ENCODE measurements at places on chromosomes 7 and 10.

- DNase-seq: no peak
These were observed 52.8 kb downstream of the REEP3 start for GRCh38 chr10:63574011-63574410.

DNA sequence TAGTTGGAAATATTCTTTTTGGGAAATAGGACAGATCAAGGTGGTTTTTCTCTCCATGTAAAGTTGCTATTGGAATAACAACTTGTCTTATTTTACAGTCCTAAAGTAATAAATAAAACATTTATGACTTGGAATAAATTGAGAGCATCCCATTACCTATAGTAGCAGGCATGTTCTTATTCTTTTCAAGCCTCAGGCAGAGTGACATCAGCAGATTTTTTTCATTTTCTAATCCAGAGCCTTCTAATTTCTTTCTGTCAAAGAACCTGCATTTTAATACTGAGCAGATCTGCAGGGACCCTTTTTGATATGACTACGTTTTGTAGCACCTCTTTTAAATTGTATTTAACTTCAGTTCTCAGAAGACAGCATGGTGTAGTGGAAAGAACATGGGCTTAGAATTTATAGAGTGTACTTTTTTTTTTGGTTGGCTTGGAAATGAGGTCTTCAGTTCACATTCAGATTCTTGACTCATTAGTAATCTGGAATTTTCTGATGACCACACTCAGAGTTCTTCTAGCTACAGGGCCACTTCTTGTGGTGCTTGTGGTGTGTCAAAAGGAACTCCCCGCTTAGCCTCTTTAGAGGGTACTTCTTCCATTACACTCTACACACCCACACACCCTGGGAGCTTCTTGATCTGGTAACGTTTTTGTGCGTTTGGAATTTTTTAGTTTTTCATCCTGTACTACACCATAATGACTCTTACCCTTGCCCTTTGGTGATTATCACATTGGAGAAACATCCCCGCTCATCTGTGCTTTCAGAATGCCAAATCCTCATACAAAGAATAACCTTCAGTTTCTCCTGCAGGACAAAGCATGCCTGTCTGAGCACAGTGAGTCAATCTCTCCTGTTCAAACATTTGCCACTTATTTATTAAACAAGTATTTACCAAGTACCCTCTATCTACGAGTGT, 34.6 kb downstream of the AGK start:
- no peak for DNase-seq

GRCh38 chr7:64294701-64295420, 18.9 kb upstream of the ZNF736 start:
- DNase-seq: no peak

- no peak for DNase-seq
These were observed 3.2 kb upstream of the JMJD1C start for GRCh38 chr10:63468947-63469346.

- no peak for DNase-seq
These were observed 30.4 kb downstream of the ZNF783 start for GRCh38 chr7:149292462-149292823.

DNA sequence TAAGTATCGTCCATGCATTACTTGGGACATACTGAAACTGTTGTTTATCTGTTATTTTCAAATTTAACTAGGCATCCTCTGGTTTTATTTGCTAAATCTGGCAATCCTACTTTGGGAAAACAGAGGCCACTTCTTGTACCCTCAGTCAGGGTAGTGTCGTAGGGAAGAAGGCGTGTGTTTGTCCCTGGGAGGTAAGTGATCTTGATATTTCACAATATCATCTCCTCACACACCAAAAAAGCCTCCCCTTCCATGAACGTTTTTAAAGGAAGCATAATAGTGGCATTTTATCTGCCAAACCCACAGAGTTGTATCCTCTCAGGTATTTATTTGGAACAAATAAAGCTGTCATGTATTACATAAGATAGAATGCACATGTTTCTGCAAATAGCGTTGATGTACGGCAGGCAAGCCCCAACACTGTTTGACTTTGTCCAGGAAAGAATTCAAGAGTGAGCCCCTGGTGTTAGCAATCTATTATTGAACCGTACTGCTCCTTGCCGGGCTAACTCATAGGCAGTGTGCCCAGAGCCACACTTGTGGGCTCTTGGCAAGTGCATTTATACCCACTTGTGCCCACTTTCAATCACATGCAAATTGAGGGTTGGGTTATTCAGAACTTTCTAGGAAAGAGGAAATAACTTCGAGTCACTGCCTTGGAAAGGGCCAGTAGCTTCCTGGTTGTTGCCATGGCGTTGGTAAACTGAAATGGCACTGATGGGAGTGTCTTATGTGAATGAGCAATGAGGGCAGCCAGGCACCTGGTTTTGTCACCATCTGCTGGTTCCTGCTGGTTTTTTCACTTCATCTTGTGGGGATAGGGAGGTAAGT, 266.0 kb downstream of the USP6NL start:
- no peak for DNase-seq

DNA sequence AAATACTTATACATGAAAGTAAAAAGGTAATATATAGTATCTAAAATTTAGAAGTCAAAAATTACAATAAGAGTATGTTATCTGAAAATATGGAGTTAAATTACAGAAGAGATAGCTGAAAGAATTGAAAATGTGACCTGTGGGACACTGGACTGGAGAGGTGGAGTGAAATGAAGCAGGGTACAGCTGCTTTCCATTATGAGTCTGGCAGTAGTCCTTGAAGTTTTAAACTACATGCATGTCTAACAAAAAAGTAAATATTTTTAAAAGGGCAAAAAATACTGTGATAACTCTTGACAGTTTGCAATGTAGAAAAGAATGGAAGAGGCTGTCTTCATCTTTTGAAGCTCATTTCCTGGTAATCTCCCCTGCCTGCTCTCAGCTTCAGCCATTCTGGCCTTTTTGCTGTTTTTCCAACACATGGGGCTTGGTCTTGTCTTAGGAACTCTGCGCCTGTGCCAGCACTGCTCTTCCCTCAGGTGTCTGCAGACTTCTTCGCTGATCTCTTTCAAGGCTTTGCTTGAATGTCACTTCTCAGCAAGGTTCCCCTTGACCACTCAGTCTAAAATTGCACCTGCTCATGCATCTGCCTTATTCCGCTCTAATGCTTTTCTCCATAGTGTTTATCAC, 36.9 kb downstream of the PTPRZ1 start:
- DNase-seq: no peak

DNA sequence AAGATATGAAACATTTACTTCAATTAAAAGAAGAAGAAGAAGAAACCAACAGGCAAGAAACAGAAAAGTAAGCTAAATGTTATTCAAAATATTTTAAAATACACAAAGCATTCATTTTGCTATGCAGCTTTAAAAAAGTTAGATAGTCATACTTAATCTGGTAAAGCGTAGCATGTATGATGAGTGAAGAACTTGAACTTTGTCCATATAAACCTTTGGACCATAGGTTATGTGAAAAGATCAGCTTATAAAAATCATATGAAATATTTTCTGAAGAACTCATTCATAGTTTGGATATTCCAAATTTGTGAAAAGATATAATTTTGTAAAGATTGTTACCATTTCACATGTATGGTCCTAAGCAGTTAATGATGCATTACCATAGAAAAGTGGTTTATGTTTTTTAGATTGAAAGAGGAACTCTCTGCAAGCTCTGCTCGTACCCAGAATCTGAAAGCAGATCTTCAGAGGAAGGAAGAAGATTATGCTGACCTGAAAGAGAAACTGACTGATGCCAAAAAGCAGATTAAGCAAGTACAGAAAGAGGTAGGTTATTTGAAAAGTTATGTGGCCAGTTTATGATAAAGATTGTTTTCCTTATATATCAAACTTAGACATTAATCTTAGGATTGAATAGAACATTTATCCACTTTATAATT, 37.3 kb downstream of the KIF20B start:
- DNase-seq: no peak

DNA sequence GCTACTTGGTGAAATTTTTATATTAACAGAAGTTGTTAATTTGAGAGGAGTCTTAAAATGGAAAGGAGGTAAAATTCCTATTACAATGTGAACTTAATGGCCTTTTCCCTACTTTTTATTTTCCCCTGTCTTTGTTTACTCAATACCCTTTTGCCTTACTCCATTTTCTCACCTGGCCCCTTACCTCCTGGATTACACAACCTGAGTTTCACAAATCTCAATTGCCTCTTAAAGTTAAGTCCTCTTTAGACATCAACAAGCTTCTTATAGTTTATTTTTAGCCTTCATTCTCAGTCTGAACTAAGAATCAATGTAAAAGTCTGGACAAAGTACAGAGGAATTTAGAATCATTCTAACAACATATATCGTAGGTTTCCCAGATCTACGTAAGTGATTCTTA, 247.0 kb downstream of the PCDH15 start:
- no peak for DNase-seq

DNA sequence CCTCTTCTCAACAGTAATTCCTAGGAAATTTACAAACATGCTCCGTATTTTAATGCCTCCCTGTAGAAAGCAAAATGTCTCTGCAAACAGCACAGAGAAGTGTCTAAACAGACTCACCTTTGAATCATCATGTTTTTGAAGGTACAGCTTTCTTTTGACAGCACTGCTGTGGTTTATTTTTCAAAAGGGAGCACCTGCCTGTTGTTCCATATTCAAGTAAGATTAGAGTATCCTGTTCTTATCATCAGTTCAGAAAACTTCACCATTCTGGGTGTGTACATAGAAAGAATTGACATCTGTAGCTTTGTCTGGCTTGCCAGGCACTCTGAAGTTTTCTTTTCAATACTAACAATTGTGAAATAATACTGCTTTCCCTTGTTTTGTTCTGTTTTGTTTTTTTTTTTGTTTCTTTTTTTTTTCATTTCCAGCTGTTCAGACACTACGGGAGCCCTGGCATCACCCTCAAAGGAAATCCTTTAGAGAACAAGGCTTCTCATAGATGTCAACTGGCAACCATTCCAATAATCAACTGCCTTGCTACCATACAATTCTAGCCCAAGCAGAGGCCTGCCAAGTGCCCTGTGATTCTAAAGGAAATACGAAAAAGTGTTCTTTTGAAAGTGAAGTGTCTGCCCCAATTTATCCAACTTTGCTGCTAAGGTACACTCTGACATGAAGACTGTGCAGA, 275.9 kb downstream of the PRPF18 start:
- no peak for DNase-seq
